ENCODE measurements at places on chromosomes 12 and 14.

- DNase-seq, result no peak
Observed at GRCh38 chr12:99146730-99147129, 500.8 kb upstream of the GARIN6 start.

GRCh38 chr12:96258104-96258961 lies 64.2 kb downstream of the ELK3 start:
- DNase-seq, result no peak

GRCh38 chr12:46214668-46215436 lies 54.0 kb downstream of the SLC38A1 start:
- no peak for DNase-seq

GRCh38 chr14:31275731-31276130 lies 68.1 kb upstream of the HECTD1 start:
- DNase-seq, result no peak

- DNase-seq, result no peak
Observed at GRCh38 chr12:8816448-8817050, 5.9 kb upstream of the A2ML1 start.

- no peak for DNase-seq
Observed at GRCh38 chr14:23827100-23827892, 126.3 kb upstream of the DHRS4 start.

DNA sequence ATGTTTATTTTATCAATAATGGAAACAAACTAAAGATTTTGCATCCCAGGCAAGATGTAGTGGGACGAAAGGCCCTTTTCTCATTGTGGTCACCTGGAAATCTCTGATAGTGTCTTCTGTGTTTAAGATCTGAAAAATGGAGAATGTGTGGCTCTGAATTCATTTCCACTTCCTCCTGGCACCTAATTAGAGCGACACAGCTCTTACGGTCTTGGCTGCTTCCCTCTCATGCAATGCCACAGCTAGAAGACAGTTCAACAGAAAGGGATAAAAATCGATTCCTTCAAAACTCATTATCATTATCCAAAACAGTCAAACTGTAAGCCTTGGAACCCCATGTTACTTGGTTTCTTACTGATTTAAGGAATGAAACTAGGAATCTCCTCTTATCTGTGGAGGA lies 9.3 kb downstream of the ST8SIA1 start:
- no peak for DNase-seq

GRCh38 chr12:68175557-68176061 lies 16.1 kb upstream of the IFNG start:
- DNase-seq, result no peak

GRCh38 chr14:89853936-89854693 lies 100.4 kb downstream of the EFCAB11 start:
- DNase-seq, result no peak

GRCh38 chr12:47841910-47842309 lies 22.2 kb upstream of the HDAC7 start:
- no peak for DNase-seq

DNA sequence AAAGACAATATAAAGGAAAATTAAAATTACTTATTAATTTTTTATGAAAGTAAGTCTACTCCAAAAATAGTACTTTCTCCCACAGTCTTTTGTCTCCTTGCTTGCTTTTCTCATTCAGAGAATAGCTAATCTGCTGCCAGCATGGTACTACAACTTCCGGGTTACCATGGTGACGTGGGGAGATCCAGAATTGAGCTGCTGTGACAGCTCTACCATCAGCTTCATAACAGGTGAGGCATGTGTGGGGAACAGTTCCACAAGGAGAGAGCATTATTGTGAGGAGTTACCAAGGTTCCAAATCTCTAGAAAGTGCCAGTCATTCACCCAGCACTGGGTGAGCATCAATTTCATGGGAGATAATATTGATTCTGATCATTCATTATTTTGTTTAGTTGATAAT lies 197.8 kb downstream of the PTPRO start:
- no peak for DNase-seq

GRCh38 chr12:71141378-71141926 lies 16.3 kb downstream of the TSPAN8 start:
- DNase-seq, result no peak

- no peak for DNase-seq
Observed at GRCh38 chr12:67582238-67582834, 66.2 kb upstream of the DYRK2 start.

DNA sequence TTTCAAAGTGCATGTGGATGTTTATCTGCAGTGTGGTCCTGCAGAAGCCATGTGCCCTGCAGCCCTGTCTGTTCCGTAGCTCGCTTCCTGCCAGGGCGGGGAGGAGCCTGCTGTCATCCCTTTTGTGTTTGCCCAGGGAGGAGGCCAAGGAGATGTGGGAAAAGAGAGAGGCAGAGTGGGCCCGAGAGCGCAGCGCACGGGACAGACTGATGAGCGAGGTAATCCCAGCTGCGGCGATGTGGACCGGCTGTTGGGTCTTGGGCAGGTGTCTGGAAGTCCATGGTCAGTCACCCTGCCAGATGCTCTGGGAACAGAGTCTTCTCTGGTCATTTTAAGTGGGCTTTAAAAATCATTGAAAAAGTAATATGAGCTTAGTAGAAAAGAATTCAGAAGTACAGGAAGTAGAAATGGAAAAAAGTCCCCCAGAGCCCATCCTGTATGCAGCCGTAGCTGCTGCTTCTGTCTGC lies 12.8 kb downstream of the TCHP start:
- DNase-seq, result no peak

DNA sequence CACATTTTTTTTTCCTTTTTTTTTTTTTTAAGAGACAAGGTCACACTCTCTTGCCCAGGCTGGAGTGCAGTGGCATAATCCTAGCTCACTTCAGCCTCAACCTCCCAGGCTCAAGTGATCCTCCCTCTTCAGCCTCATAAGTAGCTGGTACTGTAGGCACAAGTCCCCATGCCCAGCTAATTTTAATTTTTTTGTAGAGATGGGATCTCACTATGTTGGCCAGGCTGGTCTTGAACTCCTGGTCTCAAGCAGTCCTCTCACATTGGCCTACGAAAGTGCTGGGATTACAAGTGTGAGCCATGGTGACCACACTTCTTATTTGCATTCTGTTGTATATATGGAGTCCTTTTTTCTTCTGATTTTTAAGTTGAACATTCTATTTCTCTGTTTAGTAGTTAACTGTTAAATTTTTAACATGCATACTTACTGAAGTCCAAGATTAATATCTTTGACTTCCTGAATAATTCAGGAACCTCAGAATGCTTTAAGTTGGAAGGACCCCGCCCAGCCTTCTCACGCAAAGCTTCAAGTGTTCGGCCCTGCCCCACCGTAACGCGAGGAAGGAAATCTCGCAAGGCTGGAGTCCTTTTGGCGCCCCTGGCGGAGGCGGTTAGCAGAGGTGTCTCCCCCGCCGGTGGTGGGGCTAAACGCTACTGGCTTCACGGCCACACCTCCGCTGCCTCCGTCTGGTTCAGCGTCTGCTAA lies 21.6 kb downstream of the SPATS2 start:
- no peak for DNase-seq

DNA sequence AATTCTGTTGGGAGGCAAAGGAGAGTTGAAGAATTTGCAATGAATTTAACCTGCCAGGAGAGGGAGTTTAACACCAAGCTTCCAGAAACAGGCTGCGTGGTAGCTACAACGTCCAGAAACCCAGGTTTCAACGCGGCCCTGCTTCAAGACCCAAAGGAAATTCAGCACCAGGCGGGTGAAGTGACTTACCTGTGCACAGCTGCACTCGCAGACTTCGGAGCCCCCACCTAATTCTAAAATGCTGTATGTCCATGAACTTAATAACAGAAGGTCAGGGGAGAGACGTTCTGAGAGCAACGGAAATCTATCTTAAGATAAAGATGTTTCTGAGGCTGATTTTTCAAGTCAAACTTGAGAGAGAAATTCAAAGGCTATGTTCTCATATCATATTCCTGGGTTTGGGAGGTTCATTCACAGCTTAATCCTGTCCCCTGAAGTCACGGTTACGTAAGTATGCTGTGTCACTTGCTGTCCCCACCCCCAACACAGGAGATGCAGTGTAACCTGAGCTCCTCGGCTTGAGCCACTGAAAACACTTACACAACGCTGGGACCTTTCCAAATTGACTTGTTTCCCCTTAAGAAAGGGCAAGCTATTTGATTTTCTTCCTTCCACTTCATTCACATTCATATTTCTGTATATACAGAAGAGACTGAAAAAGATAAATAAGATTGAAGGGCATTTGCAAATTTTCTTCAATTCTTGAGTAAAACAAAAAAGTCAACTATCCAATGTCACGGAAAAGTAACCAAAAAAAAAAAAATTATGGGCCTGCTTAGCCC lies 22.7 kb downstream of the CLIP1 start:
- DNase-seq, result peak; percentile 91

DNA sequence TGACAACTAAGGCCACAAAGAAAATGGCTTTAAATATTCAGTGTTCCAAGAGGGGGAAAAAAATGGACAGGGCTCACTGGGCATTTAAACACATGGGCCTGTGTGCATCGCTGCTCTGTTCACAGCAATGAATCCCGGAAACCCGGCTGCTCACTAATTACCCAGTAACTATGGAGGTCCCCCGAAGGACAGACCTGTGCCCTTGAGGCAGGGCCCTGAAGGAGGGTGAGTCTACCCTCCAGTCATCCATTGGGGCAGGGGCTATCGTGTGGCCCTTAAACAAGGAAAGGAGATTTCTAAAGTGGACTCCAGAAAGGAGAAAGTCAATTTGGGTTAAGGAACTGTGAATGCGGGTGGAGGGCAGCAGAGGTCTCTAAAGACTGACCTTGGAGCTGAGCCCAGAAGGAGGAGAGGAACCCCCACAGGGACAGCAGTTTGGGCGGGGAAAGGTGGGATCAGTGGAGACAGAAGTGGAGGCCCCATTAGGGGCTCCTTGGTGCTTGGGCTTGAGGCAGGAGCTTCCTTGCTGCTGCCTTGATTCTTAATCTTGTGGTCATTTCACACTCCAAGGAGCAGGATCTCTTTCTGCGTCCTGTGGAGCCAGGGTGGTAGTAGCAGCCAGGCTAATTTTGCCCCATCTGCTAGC lies 1.4 kb upstream of the CLMN start:
- no peak for DNase-seq

DNA sequence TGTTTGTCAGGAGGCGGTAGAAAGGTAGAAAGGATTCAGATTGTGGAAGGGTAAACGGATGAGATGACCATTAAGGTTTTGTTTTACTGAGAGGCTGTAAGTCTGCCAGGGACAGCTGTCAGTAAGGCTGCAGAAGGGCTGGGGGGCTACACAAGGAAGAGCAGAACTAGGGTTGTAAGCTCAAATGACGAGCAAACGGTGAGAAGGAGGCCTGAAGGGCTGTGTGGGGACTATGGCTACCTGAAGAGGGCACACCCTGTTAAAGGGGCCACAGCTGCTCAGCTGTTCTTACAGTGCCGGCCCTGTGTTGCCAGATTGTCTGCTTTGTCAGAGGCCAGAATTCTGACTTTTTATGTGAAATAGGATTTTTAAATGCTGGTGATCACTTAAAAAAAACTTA lies 19.1 kb downstream of the VASH1 start:
- DNase-seq, result no peak

GRCh38 chr14:105480807-105481801 lies 5.6 kb upstream of the CRIP1 start:
- no peak for DNase-seq

GRCh38 chr12:58919231-58920101 lies 838 bp downstream of the LRIG3 start:
- no peak for DNase-seq

GRCh38 chr12:88518863-88519403 lies 61.3 kb downstream of the KITLG start:
- DNase-seq, result no peak

DNA sequence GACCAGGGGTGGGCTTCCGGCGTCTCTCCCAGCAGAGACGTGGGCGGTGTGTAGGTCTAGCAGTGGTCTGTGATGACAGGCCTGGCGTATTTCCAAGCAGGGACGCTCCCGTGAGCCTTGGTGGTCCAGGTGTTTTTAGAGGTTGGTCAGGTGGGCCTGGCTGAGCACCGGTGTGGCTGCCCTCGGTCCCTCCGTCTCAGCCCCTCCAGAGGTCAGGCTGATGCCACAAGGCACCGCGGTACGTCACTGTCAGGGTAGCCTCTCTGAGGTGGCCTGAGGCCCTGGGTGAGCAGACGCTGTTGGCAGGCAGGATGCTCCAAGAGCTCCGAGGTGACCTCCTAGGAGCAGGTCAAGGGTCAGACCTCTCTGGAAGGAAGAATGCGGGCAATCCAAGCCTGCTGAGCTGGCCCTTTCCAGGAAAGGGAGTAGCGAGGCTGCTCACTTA lies 13.6 kb downstream of the MTA1 start:
- no peak for DNase-seq

DNA sequence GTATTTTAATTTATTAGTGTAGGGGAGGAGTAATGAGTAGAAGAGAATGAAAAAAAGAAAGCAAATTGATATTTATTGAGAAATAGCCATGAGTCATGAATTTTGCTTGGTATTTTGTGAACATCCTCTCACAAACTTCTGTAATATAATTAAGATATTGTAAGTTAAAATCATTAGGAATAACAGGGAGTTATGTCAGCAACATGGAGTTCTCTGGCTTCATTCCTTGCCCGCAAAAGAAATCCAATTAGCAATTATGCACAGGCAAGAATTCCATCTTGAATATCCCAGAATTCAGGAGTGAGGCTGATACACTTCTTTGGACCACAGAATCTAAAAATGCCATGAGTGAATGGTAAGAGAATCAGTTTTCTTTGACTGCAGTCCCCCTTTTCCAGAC lies 94.3 kb upstream of the PTHLH start:
- no peak for DNase-seq
